ENCODE measurements at places on chromosomes 16 and 17.

- no peak for DNase-seq
These were observed 756 bp downstream of the KLHL11 start for GRCh38 chr17:41864498-41864835.

- peak; percentile 14 for DNase-seq
These were observed 77.4 kb downstream of the SKAP1 start for GRCh38 chr17:48352630-48353029.

DNA sequence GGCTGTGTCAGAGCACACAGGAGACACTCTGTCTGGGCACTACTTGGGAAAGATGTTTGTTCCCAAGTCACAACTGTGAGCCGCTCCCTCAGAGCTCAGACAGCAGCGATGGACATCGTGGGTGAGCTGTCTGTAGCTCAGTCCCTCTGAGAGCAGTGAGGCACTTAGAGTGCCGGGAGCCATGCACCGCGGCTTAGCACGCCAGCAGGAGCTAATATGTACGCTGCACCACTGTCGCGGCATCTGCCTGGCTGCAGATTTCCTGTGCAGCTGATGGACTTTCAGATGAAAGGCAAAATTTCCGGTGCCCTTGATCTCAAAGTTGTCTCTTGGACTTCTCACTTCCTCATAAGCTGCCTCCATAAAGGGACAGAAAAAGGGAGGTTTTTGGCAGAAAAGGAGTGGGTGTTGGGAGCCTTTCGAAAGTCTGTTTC lies 92.8 kb upstream of the ZNF469 start:
- no peak for DNase-seq

DNA sequence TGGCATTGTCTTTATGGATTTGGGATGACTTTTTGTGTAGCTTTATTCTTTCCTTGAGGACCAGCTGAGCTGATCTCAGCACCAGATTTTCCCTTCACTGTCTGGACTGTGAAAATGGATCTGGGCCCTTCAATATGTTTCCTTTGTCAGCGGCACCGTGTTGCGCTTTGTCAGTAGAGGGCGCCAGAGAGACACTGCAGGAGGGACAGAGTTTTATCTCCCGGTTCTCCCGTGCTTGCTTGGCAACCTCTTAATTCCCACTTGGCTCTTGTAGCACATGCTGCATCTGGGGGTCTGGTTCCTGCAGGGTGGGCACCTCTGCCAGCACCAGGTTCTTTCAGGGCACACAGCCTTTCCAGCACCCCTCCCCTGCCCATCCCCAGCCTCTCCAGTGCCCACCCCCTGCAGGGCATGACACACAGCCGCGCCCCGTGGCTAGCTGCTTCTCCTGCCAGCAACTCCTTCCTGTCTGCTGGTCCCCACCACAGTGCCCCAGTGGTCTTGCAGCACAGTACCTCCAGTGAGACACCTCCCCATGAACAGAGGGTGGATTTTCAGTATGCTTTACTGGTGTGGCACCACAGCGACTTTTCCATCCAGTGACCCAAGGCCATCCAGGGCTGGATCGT lies 19.6 kb downstream of the OR1D5 start:
- peak; percentile 54 for DNase-seq

DNA sequence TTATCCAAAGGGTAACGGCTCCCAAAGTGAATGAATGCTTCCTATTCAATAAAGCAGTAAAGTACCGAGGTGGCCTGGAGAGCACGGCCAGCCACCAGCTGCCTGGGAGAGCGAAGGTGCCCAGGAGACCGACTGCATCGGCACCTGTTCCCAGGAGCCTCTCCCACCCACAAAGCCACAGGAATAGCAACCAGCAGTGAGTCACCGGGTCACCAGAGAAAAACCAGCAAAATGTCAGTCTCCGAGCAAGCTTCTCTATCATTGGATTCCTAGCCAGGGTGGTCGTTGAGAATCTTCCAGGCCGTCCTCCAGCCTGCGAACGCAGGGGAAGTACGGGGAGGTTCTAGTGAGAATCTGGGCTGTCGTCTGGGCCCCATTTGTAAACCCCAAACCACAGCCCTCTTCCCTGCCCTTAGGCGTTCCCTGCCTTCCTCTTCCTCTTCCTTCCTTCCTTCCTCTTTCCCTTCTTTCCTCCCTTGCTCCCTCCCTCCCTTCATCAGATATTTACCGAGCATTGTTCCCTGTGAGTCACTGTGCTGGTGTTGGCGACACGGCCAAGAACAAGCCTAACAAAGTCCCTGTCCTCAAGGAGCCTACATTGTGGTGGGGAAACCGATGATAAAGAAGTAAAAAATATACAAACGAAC lies 114.6 kb downstream of the SLC39A11 start:
- DNase-seq = no peak

DNA sequence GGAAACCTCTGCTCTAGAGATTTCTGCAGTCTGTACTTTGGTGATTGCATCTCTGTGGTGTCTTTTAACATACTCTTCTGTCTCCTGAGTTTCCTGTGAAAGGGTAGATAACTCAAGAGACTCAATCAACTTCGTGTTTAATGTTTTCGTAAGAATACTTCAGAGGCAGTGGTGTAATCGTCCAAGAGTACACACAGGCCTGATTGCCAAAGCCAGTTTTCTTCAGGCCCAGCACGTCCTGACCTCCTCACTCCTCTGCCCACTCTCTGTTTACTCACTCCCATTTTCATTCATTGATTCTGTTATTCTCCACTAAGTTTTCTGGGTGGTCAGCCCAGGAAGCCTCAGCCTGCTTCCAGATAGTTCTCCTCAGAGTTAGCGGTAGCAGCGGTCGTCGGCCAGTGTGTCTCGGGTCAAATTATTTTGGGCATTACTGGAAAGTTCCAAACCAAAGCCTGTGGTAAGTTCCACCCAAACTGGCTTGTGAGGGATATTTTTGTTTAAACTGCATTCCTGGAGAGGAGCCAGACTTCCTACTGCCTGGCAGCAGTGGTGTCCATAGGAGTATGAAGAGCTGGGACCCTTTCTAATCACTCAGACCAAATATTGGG lies 293.2 kb downstream of the WWOX start:
- no peak for DNase-seq

DNA sequence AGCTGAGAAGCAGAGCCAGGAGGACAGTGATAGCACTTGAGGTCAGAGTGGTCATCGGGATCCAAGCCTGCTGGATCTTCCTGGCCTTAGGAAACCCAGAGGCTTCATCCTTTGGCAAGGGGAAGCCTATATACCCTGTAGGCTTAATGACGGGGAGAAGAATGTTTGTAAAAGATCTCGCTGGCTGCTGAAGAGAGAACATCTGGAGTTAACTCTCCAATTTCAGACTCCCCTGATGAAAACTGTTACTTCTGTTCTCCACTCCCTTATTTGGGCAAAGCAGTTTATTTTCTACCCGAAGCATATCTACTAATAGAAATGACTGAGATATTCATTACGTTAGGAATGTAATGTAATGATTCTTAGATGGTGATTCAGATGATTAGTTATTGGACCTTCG lies 487.0 kb downstream of the CDH13 start:
- no peak for DNase-seq

DNA sequence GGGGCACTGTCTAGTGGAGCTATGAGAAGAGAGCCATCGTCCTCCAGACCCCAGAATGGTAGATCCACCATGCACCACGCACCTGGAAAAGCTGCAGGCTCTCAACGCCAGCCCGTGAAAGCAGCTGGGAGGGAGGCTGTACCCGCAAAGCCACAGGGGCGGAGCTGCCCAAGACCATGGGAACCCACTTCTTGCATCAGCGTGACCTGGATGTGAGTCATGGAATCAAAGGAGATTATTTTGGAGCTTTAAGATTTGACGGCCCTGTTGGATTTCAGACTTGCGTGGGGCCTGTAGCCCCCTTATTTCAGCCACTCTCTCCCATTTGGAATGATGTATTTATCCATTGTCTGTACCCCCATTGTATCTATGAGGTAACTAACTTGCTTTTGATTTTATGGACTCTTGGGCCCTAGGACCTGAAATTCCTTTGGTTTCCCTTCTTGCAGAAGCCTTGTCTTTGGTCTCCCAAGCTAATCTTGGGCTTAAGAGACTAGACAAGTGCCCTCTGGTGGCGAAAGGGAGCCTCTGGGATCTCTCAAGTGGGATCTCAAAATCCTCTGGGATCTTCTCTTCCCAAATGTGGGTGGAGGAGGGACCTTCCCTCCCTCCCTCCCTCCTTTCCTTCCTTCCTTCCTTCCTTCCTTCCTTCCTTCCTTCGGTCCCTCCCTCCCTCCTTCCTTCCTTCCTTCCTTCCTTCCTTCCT lies 58.2 kb upstream of the HAPSTR1 start:
- DNase-seq = peak; percentile 59

- DNase-seq = no peak
These were observed 2.9 kb upstream of the CXCL16 start for GRCh38 chr17:4742629-4743028.

DNA sequence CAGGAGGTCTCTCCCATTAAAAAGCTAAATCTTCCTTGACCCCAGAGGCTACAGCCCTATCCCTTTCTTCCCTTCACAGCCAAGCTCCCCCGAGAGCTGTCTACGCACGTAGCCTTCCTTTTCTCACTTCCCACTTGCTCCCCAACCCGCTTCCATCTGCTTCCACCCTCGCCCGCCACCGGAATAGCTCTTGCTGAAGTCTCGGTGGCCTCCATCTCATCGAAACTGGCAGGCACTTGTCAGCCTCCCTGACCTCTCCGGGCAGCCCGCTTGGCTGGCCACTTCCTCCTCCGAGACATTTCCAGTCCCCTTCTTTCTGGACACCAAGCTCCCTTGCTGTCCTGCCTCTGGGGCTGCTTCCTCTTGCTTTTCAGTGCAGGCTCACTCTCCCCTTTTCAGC lies 10.7 kb upstream of the EPOP start:
- no peak for DNase-seq

- DNase-seq = no peak
These were observed 11.9 kb downstream of the PIEZO1 start for GRCh38 chr16:88772871-88773811.

DNA sequence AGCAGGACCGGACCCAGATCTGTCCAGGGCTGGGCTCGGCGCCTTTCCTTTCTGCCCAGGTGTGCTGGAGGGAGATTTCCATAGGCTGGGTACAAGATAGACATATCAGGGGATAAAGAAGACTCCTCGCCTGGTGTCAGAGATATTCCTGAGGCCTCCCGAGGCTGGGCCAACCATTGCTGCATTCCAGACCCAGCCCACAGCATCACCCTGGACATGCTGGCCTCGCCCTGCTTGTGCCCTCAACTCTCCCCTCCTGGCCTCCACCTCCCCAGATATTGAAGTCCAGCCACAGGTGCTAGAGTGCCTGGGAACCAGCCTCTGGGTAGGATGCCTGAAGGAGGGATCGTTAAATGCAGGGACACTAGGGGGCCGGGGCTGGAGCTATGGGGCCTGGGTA lies 2.1 kb downstream of the CD300LG start:
- DNase-seq = no peak

DNA sequence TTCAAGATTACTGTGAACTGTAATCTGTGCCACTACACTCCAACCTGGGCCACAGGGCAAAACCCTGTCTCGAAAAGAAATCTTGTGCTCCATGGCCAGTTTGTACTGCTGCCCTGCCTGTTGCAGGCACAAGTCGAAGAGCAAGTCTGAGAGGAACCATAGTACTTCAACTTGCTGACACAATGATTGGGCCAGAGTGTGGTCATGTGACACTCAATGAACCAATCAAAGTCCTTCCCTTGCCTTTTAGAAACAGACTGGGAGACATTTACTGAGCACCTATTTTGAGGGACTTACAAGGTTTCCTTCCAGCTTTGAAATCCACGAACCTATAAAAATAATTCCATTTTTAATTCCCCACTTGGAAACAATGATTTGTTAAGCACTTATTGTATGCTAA lies 39.8 kb upstream of the TMC5 start:
- peak; percentile 10 for DNase-seq

- no peak for DNase-seq
These were observed 47.1 kb downstream of the RPTOR start for GRCh38 chr17:80591788-80592187.

DNA sequence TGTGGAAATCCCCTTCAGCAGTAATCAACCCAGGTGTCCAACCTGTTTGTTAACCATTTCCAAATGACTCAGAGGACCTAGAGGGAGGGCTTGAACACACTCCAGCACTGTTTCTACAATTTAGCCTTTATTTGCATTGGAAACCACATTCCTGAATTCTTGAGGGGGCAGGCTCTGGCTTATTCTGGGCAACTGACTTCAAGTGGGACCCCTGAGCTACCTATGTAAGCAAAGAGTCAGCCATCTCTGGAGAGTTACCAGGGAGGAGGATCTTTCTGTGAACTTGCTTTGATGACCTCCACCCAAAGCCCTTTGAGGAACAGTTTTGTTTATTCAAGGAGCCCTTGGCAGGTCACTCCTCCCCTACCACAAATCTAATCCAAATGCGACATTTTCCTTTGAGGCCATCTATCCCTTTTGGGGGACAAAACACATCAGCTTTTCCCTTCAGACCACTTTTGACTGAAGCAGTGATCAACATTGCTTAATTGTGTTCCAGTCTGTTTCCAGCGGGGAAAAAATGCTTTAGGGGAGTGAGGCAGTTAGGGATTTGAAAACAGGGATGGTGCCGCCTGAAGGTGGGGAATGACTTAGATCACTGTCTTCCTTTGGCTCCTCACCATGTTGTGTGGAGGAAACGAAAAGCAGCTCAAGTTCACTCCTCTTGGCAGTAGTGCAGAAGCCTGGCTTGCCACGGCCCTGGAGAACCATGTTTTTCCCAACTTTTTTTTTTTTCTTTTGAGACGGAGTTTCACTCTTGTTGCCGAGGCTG lies 46.2 kb downstream of the TUBD1 start:
- no peak for DNase-seq

GRCh38 chr17:78583091-78583490 lies 5.9 kb upstream of the DNAH17 start:
- DNase-seq = peak; percentile 17

- DNase-seq = no peak
These were observed 50.5 kb downstream of the ASIC2 start for GRCh38 chr17:33242375-33243124.

DNA sequence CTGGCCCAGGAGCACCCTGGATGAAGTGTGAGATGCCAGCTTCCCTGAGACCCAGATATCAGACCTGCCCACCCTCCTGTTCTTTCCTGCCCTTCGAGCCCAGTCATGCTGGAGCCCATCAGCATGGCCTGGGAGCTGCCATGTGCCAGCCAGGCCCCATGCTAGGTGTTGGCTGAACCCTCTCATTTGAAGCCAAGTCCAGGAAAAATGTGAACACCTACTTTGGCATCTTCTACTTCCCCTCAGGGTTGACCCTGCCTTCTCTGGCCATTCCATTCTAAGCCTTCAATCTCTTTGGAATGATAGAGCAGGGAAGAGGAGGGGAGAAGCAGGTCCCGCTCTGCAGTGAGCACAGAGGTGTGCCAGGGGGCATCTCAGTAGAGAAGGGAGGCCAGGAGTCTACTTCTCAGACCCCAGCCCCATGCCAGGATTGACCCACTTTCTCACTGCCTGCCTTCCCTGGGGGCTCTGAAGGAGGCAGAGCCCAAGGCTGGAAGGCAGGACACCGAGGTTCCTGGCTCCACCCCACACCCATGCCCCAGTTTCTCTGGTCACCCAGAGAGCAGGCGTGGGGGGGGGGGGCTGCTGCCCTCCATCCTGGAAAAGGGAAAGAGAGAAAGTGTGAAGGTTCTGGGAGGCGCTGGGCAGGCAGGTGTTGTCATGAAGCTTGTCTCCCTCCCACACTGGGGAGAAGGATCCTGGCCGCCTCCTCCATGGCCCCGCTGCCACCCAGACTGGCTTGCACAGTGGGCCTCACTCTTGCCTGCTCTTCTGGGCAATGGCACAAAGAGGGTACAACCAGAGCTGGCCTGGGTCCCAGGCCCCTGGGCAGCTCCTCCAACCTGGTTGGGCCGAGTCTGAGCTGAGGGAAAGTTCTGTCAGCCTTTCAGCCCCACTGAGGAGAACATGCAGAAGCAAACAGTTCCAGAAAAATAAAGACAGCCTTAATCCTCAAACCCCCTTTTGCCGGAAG lies 9.3 kb downstream of the HDAC5 start:
- no peak for DNase-seq

- no peak for DNase-seq
These were observed 206.1 kb downstream of the CDH13 start for GRCh38 chr16:82832821-82833220.

- DNase-seq = no peak
These were observed 160.8 kb downstream of the CA10 start for GRCh38 chr17:51997723-51998122.
